Smooth muscle cell of bladder (primary cell): ENCODE measurements at places on chromosomes 7 and 10. TPM values are rescaled to one million over a fixed set of nuclear protein-coding genes. Genes with fewer than 3 reads are reported as not detected.

Gene CRYGN
- 0.14 and 0.74 TPM in 2 replicates for total RNA-seq

Gene CALHM1
- not detected in 2 replicates for total RNA-seq

Gene CYP3A7
- total RNA-seq: 0.14 and 0.46 TPM in 2 replicates

Gene SPDYE6
- total RNA-seq: not detected in 2 replicates

Gene NODAL
- not detected in 2 replicates for total RNA-seq

Gene ZNF365
- total RNA-seq: 2.8 and 3.5 TPM in 2 replicates
